ENCODE measurements at places on chromosomes 1 and 21.

DNA sequence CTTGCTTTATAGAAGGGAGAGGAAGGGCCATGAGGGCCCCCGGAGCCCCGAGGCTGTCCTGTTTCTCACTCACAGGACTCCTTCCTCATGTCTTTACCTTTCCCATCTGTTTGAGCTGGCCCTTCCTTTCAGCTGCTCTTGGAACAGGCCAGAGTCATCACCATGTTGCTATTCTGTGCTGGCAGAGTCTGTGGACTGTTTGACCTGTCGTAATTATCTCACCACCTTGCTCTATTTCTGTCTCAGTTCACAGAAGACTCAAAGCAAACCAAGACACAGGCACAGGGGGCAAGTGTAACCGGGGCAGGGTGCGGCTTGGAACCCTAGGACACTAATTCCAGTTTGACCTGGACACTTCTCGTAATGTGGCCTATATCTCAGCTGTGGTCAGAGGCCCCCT, 104.3 kb upstream of the CD34 start:
- no peak for DNase-seq

GRCh38 chr21:42341776-42342542, 8.8 kb downstream of the TFF2 start:
- no peak for DNase-seq

GRCh38 chr1:59005491-59006288, 221.8 kb upstream of the JUN start:
- DNase-seq: no peak

DNA sequence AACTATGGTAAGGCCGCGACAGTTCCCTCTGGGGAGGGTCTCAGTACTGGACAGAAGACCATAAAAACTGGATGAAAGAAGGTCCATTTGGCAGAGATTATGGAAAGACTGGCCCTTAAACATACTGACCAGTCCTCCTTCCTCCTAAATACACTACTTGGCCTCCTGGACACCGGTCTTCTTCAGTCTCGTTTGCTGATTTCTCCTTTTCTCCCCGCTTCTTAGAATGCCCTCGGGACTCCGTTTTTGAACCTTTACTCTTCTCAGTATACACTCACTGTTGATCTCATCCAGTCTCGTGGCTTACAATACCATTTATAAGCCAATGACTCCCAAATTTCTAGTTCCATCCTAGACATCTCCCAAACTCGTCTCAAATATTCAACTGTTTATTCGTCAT, 694 bp upstream of the MRPL9 start:
- DNase-seq: no peak

GRCh38 chr1:73909043-73909562, 288.9 kb downstream of the LRRIQ3 start:
- DNase-seq: no peak

DNA sequence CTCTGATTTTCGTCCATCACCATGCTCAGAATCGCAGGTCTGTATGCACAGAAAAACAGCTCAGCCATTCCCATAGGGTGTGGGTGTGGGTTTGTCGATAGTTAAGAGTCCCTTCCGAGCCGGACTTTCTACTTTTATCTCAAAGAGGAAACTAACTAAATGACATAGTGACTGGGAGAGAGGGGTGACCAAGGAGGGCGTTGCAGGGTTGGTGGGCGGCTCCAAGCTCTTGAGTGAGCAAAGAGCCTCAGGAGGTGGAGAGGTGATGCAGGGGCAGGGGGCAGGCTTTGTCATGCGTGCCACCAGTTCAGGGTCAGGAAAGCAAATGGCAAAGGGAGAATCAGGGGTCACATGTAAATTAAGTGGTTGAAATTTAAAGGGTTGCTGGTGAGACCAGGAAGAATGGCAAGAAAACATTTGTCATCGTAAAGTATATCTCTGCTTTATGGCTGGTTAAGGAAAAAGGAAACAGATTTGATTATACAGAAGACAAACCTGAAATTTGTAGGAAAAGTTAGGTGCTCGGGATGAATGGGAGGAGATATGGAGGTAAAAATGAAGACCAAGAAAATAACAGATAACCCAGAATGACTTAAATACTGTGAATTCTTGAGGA, 249.0 kb downstream of the SETD4 start:
- no peak for DNase-seq

- DNase-seq: no peak
Observed at GRCh38 chr1:4787551-4787950, 133.1 kb downstream of the AJAP1 start.

GRCh38 chr1:82801176-82801575, 1000.4 kb downstream of the ADGRL2 start:
- no peak for DNase-seq

GRCh38 chr1:48931506-48932192, 155.0 kb upstream of the BEND5 start:
- DNase-seq: no peak

GRCh38 chr1:156852418-156852874, 6.5 kb downstream of the INSRR start:
- DNase-seq: no peak

- DNase-seq: no peak
Observed at GRCh38 chr1:42014823-42015222, 96.1 kb upstream of the HIVEP3 start.

- no peak for DNase-seq
Observed at GRCh38 chr1:90919900-90920299, 101.9 kb downstream of the ZNF644 start.

- no peak for DNase-seq
Observed at GRCh38 chr1:226569879-226570547, 21.4 kb downstream of the STUM start.

DNA sequence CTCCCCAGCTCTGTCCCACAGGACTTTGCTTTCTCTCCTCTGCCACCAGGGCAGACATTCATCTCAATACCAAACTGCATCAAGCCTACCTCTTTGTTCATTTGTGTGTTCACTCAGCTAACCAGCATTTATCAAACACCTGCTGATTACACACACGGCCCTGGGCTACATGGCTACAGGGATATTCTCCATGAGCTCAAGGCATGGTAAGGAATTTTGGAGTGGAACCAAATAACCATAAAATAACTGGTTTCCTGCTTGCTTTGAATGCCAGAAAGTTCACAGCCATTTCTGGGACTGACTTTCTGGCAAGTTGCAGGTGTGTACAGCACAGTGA, 54.6 kb downstream of the LDLRAD2 start:
- DNase-seq: no peak

DNA sequence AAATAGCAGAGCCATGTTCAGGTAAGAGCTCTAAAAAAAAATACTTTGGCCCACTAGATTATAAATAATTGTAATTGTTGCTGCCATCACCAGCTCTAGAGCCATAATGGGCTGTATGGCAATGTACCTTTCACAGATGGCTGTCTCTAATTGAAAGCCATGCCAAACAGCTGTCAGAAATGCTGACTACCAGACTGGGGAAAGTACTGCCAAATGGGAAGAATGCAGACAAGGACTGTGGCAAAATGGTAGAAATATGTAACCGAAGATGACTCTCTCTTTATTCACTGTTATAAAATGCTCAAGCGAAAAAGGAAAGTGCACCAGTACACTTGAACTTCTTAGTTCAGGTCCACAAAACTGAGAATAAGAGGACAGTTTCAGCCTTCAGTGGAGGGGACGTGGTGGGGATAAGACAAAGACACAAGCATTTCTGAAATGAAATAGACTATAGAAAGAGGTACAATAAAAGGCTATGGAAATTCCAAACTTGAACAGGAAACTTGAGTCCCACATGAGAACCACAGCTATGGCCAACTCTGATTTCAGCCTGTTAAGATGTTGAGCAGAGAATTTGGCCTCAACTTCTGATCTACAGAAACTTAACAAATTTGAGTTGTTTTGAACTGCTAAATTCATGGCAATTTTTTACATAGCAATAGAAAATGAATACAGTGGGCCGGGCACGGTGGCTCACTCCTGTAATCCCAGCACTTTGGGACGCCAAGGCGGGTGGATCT, 46.5 kb upstream of the LPGAT1 start:
- DNase-seq: no peak

- DNase-seq: no peak
Observed at GRCh38 chr1:208135354-208135753, 108.8 kb downstream of the PLXNA2 start.

Measured in stimulated activated CD4-positive, alpha-beta T cell treated with anti-CD3 and anti-CD28 coated beads, Interleukin-4, amount 100 ng/mL, for 48 hours (primary cell).